SK-MEL-5 (cell line): ENCODE measurements at places on chromosomes 7 and 10. TPM values are rescaled to one million over a fixed set of nuclear protein-coding genes. Genes with fewer than 3 reads are reported as not detected.

IFIT1 gene
- total RNA-seq, result 0.24 and 1.3 TPM in 2 replicates

- DNase-seq, result no peak
Observed at GRCh38 chr10:33772370-33773252, 438.1 kb upstream of the NRP1 start.

DNA sequence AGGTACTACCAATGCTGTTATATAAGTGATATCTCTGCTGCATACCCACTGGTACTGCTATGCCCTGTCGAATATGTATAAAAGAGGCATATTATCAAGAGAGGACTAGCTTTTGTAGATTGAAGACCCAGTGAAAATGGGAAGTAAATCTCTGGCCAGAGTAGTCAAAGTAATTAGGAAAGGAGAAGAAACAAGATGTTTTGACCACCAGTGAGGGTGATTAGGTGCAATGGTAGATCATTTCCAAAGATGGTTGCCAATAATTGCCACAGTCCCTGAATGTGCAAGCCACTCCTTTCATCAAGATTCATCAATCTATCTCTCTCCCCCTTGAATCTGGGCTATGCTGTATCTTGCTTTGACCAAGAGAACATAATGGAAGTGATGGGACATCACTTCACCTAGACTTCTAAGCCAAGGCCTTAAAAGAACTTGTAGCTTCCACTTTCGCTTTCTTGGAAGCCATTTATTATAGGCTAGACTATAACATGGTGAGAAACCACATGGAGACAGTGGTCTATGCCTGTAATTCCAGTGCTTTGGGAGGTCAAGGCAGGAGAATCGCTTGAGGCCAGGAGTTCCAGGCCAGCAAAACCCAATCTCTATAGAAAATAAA lies 52.6 kb upstream of the ST8SIA6 start:
- no peak for DNase-seq

DNA sequence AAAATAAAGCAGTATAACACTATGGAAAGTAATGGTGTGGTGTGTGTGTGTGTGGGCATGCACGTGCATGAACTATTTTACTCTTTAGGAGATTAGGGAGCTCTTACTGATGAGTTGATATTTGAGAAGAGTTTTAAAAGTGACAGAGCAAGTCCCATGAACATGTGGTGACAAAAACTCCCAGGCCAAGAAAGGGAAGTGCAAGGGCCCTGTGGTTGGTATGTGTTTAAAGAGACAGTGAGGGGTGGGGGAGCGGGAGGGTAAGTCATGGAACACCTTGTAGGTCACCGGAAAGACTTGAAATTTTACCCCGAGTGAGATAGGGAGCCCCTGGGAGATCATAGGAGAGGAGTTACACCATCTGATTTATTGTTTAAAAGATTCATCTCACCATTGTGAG lies 63.3 kb downstream of the AKR1B1 start:
- no peak for DNase-seq

- DNase-seq, result no peak
Observed at GRCh38 chr7:73435471-73436009, 2.0 kb downstream of the FZD9 start.

EIF3B gene
- 386 and 411 TPM in 2 replicates for total RNA-seq

NUDT5 gene
- 78.4 and 85.0 TPM in 2 replicates for total RNA-seq

DNA sequence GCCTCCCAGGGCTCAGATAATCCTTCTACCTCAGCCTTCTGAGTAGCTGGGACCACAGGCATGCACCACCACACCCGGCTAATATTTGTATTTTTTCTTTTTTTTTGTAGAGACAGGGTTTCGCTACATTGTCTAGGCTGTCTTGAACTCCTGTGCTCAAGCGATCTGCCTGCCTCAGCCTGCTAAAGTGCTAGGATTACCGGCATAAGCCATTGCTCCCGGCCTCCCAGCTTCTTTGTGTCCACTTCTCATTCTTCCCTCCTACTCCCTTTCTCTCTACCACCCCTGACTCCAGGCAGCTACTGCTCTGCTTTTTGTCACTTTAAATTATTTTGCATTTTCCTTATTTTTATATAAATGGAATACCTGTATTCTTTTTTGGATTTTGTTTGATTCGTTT lies 83.4 kb downstream of the PALS2 start:
- DNase-seq, result no peak

ADAM22 gene
- 4.6 and 5.2 TPM in 2 replicates for total RNA-seq

DNA sequence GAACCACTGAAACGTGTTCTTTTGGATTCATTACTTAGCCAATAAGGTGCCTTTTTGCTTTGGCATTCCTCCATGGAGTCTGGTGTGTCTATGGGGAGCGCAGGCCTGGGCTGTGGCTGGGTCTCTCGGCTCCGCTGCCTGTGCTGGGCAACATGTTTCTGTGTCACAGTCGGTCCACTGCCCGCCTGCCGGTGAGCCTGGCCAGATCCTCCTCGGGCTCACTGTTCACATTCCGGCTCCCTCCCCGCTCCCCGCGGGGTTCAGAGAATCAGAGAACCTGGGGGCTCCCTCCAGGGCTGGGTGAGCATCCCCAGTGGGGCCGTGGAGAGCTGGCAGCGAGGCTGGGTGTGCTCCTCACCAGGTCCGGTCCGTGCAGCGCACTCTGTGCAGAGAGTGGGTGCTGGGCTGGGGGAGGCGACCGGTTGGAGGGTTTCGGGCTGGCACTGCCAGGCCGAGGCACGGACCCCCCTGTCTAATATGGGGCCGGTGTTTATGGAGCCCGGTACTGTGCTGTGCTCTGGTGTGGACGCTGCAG lies 70.4 kb downstream of the INPP5A start:
- DNase-seq, result no peak

GRCh38 chr10:787933-788651 lies 98.6 kb upstream of the DIP2C start:
- DNase-seq, result no peak

GPR15LG gene
- total RNA-seq, result not detected in 2 replicates

GRCh38 chr10:115001506-115002381 lies 63.7 kb downstream of the TRUB1 start:
- DNase-seq, result no peak

PIP gene
- not detected in 2 replicates for total RNA-seq

GNGT1 gene
- not detected in 2 replicates for total RNA-seq

GRCh38 chr10:84296091-84296981 lies 32.1 kb upstream of the CCSER2 start:
- no peak for DNase-seq

DNA sequence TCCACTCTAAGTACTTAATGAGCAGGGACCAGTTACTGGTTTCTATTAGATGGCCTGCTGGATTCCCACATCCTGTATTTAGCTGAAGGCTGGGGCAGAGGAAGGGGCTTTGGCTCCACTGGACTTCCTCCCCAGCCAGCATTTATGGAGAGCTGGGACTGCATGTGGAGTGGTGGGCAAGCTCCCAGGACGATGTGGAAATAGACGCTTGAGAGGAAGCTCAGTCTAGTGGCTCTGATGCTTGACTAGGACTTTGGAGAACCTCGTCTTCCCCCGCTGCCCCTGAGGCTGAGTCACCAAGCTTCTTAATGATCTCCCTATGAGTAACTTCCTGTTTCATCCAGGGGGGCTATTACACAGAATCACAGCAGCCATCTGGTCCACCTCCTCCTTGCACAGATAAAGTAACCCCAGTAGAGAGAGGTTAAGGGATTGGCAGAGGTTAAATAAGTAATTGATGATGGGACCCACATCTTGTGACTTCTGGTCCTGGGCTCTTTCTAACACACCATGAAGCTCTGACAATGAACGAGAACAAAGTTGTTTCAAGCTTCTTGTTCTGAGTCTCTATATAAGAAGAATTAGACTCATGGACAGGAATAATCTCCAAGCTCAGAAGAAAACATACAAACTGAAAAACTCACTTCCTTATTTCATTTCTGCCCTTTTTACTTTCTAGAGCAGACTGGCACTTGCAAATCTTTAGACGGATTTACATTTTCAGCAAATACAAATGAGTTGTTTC lies 126.2 kb downstream of the PRPF18 start:
- DNase-seq, result peak; percentile 61

DNA sequence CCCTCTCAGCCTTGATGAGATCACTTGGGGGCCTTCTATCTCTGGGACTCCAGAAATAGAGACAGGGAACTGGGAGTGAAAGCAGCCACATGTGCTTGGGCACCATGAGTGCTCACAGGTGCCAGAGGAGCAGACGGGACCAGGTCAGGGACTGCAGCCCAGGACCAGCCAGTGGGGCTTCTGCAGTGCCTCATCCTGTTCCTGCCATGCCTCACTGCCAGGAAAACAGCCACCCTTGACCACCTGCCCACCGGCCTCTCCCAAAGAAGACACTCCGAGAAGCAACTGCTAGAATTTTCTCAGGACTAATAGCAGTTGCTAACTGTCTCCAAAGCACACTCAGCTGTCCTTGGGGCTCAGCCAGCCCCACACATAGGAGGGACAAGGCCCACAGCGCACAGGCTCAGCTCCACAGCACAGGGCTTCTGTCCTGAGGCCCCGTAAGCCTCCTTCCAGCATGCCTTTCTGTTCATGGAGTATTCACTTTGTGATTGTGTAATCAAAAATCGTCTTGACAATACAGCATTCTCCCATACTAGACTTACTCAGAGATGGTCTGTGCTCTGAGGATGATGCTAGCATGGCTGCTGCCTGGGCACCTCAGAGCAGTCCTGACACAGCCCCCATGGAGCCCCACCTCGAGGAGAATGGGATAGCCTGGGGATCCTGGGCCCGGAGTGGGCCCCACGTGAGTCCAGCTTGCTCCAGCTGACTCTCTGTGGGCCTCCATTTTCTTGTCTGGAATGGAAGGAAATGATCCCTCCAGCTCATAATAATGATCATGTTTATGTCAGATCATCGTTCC lies 115.7 kb upstream of the RET start:
- DNase-seq, result no peak

- no peak for DNase-seq
Observed at GRCh38 chr10:25065761-25066476, 49.5 kb downstream of the THNSL1 start.

DNA sequence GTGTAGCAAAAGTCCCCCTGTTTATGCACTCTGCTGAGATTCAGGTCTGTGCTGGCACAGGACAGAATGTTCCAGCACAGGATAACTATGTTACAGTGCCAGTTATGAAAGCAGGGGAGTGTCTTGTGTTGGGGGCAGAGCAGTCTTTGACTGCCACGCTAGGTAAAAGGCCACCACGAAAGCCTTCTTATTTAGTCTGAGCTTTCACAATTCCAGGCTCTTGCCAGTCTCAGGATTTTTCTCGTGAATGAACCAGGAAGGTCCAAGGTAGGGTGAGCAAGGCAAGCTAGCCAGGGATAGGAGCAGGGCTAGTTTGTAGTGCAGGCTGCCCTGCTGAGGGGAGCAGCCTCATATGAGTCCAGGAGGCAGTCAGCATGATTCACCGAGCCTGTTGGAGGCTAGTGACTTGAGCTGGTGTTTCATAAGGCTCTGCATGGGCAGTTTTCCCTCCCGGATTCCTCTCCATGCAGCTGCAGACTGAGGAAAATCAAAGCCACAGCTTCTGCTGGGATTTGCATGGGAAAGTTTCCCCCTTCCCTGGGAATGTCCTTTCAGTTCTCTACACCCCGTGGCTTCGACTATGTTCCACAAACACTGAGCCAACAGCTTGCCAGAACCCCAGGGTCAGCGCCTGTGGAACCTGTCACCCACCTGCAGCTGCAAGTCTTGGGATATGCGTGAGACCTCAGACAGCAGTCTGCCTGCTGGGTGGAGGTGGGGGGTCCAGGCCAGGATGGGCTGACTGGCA lies 112.3 kb downstream of the JCAD start:
- no peak for DNase-seq

GRID2IP gene
- 0.03 TPM in 1 of 2 replicates, not detected in the other for total RNA-seq

DNA sequence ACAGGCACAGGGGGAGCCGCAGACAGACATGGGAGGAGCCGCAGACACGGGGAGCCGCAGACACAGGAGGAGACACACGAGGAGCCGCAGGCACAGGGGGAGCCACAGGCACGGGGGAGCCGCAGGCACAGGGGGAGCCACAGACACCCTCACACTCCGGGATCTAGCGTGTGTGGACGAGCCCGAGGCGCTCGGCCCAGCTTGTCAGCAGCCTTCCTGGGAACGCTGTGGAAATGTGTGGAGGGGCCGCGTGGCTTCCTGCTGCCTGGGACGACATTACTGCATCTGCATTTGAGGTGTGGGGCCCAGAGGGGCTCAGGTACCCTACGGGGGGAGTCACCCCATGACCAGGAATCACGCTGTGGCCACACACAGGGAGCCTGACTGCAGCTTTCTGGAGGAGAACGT lies 313.2 kb downstream of the PTPRN2 start:
- DNase-seq, result no peak

USP6NL gene
- 32.6 and 33.8 TPM in 2 replicates for total RNA-seq

- no peak for DNase-seq
Observed at GRCh38 chr7:41027428-41028115, 675.3 kb downstream of the INHBA start.

NPC1L1 gene
- total RNA-seq, result not detected in 2 replicates

DNA sequence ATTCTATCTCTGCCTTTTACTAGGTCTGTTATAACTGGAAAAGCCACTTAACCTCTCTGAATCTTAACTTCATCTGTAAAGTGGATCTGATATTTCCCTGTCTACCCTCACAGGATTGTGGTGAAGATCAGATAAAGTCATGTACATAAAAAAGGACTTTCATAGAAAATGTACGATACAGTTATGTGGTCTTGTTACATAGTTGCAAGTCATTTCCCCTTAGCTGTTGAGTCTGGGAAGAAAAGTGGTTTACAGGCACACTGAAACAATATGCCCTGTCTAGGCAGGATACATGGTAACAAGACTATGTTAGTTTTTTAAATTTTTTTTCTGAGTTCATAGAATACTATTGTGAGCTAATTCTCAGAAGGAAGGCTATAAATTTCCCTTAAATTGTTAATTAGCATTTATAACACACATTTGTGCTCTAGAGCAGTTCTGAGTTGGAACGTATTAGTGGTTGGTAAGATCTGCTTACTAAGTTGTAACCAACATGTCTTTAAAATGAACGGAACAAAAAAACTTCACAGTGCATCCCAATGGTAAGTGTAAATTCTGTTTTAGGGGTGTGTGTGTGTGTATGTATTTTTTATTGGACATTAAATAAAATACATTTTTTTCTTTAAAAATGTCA lies 7.1 kb upstream of the GSTO1 start:
- DNase-seq, result no peak

GRCh38 chr7:116511552-116512519 lies 12.3 kb downstream of the CAV2 start:
- DNase-seq, result peak; percentile 76

GRCh38 chr7:98641646-98642500 lies 24.8 kb downstream of the NPTX2 start:
- DNase-seq, result peak; percentile 44

ITPRIP gene
- 10.3 and 12.7 TPM in 2 replicates for total RNA-seq

GRCh38 chr10:6877336-6877721 lies 297.3 kb upstream of the PRKCQ start:
- no peak for DNase-seq

RAMP3 gene
- not detected in 2 replicates for total RNA-seq

DNA sequence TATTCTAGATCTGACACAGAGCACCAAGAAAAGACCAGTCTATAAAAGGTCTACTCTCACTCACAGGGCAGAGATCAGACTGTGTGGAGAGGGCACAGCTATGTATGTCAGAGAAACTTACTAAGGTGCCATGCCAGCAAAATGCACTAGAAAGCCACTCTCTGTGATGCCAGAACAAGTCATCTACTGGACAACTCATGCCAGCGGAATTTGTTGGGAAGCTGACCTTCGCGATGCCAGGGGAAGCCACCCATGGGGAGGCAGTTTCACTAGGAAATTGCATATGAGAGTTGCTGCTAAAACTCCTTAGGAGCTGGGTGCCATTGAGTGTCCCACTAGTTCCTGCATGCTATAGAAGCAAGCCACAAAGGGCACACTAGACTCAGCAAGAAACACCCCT lies 58.5 kb downstream of the MICU1 start:
- DNase-seq, result peak; percentile 16

MNX1 gene
- 0.45 and 0.56 TPM in 2 replicates for total RNA-seq

GRCh38 chr7:54591404-54592386 lies 49.5 kb downstream of the VSTM2A start:
- no peak for DNase-seq

GRCh38 chr10:104732222-104732621 lies 91.1 kb downstream of the SORCS3 start:
- no peak for DNase-seq

PIP4K2A gene
- total RNA-seq, result 104 and 109 TPM in 2 replicates
